ENCODE measurements at places on chromosomes 13 and 19.

- DNase-seq, result no peak
Measured at GRCh38 chr13:24650161-24650560, 30.0 kb upstream of the ATP12A start.

DNA sequence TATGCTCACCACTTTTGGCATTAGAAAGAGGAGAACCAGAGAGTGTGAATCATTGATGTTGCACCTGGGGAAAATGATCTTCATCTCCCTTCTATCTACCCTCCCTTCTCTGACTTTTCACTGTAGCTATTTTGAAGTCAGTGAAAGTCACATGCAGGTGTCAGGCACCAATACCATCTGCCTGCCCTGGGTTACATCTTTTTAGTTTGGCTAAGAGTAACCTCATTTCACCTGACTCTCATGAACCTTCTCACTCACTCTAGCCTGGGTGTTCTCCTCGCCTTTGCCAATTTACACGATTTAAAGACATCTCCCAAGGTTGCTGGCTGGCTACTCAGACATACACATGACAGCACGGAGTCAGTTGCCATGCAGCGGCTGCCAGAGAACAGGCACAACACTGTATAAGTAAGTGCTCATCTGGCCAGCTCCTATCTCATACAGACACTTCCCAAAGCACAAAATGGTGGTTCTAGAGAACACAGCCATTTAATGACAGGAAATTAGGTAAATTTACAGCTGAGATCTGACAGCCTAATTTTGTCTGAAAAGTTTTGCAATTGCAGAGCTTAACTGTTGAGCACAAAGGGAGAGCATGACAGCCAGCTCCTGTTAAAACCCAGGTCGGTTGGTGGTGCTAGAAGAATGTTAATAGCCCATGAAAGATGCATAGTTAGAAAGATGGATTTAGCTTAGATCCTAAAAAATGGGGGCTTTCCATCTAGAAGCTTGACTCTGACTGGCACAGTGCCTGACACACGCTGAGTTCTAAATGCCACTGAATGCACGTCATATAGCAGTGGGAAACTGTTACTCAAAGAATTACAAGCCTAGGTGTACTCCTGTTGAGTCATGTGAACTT is 32.5 kb downstream of the LCP1 start:
- no peak for DNase-seq

- no peak for DNase-seq
Measured at GRCh38 chr19:33399081-33399744, 25.7 kb downstream of the CEBPG start.

DNA sequence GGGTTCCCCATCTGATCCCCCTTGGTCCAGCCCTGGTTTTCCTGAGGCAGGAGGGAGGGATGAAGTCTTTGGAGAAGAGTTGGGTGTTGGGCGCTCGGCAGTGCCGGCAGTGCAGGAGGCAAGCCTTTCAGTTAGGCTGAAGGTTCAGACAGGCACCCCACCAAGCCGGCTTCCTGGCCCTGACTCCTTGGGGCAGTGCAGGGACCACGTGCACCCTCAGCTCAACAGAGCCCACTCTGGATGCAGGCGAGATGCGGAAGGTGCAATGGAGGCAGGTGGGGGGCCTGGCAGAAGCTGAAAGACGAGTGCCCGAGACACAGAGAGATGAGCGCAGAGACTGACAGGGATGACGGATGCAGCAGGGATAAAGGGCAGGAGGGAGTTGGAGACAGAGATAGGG is 11.1 kb downstream of the MAMSTR start:
- no peak for DNase-seq

GRCh38 chr19:48750771-48751504 is 1.5 kb downstream of the FUT1 start:
- no peak for DNase-seq

- DNase-seq, result no peak
Measured at GRCh38 chr13:85108356-85108755, 690.9 kb downstream of the SLITRK6 start.

DNA sequence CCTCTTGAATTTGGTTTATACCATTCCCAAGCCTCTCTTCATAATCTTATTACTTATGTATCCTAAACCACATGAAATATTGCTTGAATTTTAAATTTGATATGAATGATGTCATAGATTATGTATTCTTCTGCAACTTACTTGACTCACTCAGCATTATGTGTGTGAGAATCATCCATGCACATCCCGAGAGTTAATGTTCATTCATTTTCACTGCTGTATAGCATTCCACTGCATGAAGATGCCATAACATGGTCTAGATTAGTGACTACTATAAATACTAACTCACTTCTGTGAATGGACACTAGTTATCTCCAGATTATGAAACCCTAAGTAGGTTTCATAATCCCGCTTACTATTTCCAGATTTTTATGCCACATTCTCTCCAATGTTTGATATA is 25.0 kb upstream of the RAP2A start:
- no peak for DNase-seq

- DNase-seq, result no peak
Measured at GRCh38 chr19:55097864-55098715, 19.3 kb downstream of the PPP1R12C start.

All from activated CD4-positive, alpha-beta T cell treated with anti-CD3 and anti-CD28 coated beads, Interleukin-10, Interleukin-2, amounts not matched to agents 100 ng/mL and 50 ng/mL, durations not matched to agents 16 hours and 8 hours (primary cell).